ENCODE measurements at places on chromosomes 3 and 15. TPM values are rescaled to one million over a fixed set of nuclear protein-coding genes. Genes with fewer than 3 reads are reported as not detected.

Gene CXCR6
- not detected for total RNA-seq

Gene AKAP13
- total RNA-seq, result 103 TPM

Gene SLC35G2
- total RNA-seq, result 30.5 TPM

Gene MKRN2OS
- not detected for total RNA-seq

Gene SSUH2
- total RNA-seq, result 0.90 TPM

Gene CRABP1
- total RNA-seq, result 1.2 TPM

Gene CLRN1
- total RNA-seq, result not detected

Gene GPR27
- total RNA-seq, result 2.5 TPM

Gene LDHAL6B
- not detected for total RNA-seq

Gene ZNF860
- total RNA-seq, result 0.90 TPM

Gene SLC22A13
- total RNA-seq, result not detected

Gene PLSCR4
- 6.7 TPM for total RNA-seq

Gene DNAJB8
- not detected for total RNA-seq

Gene BFSP2
- total RNA-seq, result not detected

Gene CNTN6
- not detected for total RNA-seq

Gene ABHD17C
- 29.0 TPM for total RNA-seq

Gene NBEAL2
- 63.1 TPM for total RNA-seq

Gene PAK6
- 0.09 TPM for total RNA-seq

Gene JAGN1
- total RNA-seq, result 81.7 TPM

Gene TRIM42
- not detected for total RNA-seq

Gene SLC2A2
- total RNA-seq, result not detected

Gene TUSC7
- not detected for total RNA-seq

Gene UROC1
- total RNA-seq, result not detected

Gene SAXO2
- total RNA-seq, result 3.7 TPM

Gene C2CD4B
- total RNA-seq, result not detected

Gene IP6K2
- total RNA-seq, result 49.1 TPM

Gene SLC15A2
- 0.29 TPM for total RNA-seq

Gene STAC
- 3.0 TPM for total RNA-seq

Gene TEX9
- total RNA-seq, result 5.0 TPM

Gene MINAR1
- total RNA-seq, result 0.56 TPM

Gene CSTA
- 0.75 TPM for total RNA-seq

Gene EOMES
- total RNA-seq, result 0.95 TPM

Gene ALCAM
- 70.0 TPM for total RNA-seq

Gene CPNE9
- not detected for total RNA-seq

Gene RAMAC
- total RNA-seq, result 39.4 TPM

Gene POLQ
- total RNA-seq, result 6.3 TPM

Gene RETNLB
- total RNA-seq, result not detected

Gene PRSS50
- not detected for total RNA-seq

Gene DNAH12
- total RNA-seq, result not detected

Gene ADGRG7
- total RNA-seq, result not detected

Gene TLE3
- total RNA-seq, result 21.4 TPM

Gene FBXO22
- total RNA-seq, result 90.5 TPM

Gene CIDEC
- 29.8 TPM for total RNA-seq

Gene PAQR9
- 4.1 TPM for total RNA-seq

Gene PLSCR2
- total RNA-seq, result not detected

Gene TMEM207
- not detected for total RNA-seq

Gene FETUB
- total RNA-seq, result 0.14 TPM

Gene GOLGA6L7
- not detected for total RNA-seq

Gene VEPH1
- total RNA-seq, result 0.27 TPM

Gene CD200R1
- total RNA-seq, result 0.06 TPM

Gene SNRK
- 4.4 TPM for total RNA-seq

Gene UQCC5
- total RNA-seq, result 64.0 TPM

Gene DNAJA4
- total RNA-seq, result not detected

Gene RHCG
- total RNA-seq, result 41.2 TPM

Gene ISLR2
- 0.20 TPM for total RNA-seq

Gene CCRL2
- not detected for total RNA-seq

Gene RTP3
- not detected for total RNA-seq

Gene MYLK
- 14.2 TPM for total RNA-seq

Gene SPESP1
- total RNA-seq, result not detected
